ENCODE measurements at places on chromosomes 13 and 19.

- no peaks in the 10 kb centered on the region for H3K36me3 ChIP-seq
- H3K27me3 ChIP-seq, result no peaks in the 10 kb centered on the region
- H3K4me3 ChIP-seq, result peak within 1 kb of the TSS; percentile 99
- peak within 1 kb of the TSS; percentile 84 for H3K27ac ChIP-seq
- H3K4me1 ChIP-seq, result peaks cover 28% of the 10 kb centered on the region
These were observed at the start of gene FKRP for GRCh38 chr19:46745521-46746280. Gene FKRP (plus strand): TSS chr19:46746057. CDS start chr19:46755451, 9,394 bp downstream.

GRCh38 chr13:83563499-83563898 is 318.8 kb downstream of the SLITRK1 start:
- H3K27me3 ChIP-seq, result no peaks in the 10 kb centered on the region
- no peak overlapping the region for H3K27ac ChIP-seq
- H3K36me3 ChIP-seq, result no peaks in the 10 kb centered on the region
- no peaks in the 10 kb centered on the region for H3K4me1 ChIP-seq

DNA sequence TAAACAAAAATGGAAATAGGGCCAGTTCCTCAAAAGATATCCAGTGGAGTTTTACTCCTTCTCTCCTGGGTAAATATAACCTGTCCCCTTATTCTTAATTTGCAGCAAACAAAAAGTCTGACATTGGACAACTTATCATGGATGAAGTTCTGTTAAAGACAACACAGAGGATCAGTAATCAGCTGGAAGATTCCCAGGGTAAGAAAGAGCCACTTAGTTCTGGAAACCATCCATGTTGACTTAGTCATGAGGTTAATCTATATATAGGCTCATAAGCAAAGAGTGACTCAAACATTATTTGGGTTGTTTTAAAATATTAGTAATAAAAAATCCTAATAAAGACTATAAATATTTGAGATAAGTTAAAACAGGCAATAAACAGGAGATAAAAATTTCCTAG is 40.5 kb upstream of the EBPL start:
- peaks cover 24% of the 10 kb centered on the region for H3K4me1 ChIP-seq
- no peak for DNase-seq
- no peak overlapping the region for H3K27ac ChIP-seq
- no peaks in the 10 kb centered on the region for H3K36me3 ChIP-seq
- H3K4me3 ChIP-seq, result no peak overlapping the region

- H3K4me1 ChIP-seq, result no peaks in the 10 kb centered on the region
- H3K36me3 ChIP-seq, result no peaks in the 10 kb centered on the region
- no peak overlapping the region for H3K27ac ChIP-seq
- H3K4me3 ChIP-seq, result no peak overlapping the region
- no peaks in the 10 kb centered on the region for H3K27me3 ChIP-seq
These were observed 1666.7 kb downstream of the EFNB2 start for GRCh38 chr13:104868806-104869205.

GRCh38 chr13:21925720-21926119 is 254.8 kb downstream of the FGF9 start:
- no peak overlapping the region for H3K4me3 ChIP-seq
- DNase-seq, result no peak
- no peaks in the 10 kb centered on the region for H3K4me1 ChIP-seq
- no peak overlapping the region for H3K27ac ChIP-seq
- no peaks in the 10 kb centered on the region for H3K36me3 ChIP-seq

GRCh38 chr13:46909042-46909441 is 12.2 kb upstream of the HTR2A start:
- DNase-seq, result no peak
- H3K4me1 ChIP-seq, result no peaks in the 10 kb centered on the region
- H3K4me3 ChIP-seq, result no peak overlapping the region
- H3K36me3 ChIP-seq, result no peaks in the 10 kb centered on the region

- H3K4me1 ChIP-seq, result no peaks in the 10 kb centered on the region
- H3K27ac ChIP-seq, result no peak overlapping the region
- no peak for DNase-seq
- no peaks in the 10 kb centered on the region for H3K36me3 ChIP-seq
- H3K4me3 ChIP-seq, result no peak overlapping the region
These were observed 116.1 kb upstream of the TSC22D1 start for GRCh38 chr13:44692173-44692713.

All from body of pancreas (tissue), 4 donors.